ENCODE measurements at places on chromosomes 7 and 10. TPM values are rescaled to one million over a fixed set of nuclear protein-coding genes. Genes with fewer than 3 reads are reported as not detected.

The PILRA gene
- 2.5 TPM for total RNA-seq

The AKR1D1 gene
- total RNA-seq = not detected

The MYL10 gene
- total RNA-seq = 0.52 TPM

GRCh38 chr7:125934955-125935354 is 1005.3 kb upstream of the POT1 start:
- DNase-seq = no peak

- no peak for DNase-seq
Observed at GRCh38 chr10:62681211-62681940, 123.1 kb upstream of the ADO start.

- DNase-seq = no peak
Observed at GRCh38 chr7:133845005-133845404, 282.1 kb upstream of the LRGUK start.

All from osteocyte (in vitro differentiated cells).